Mesenchymal stem cell (in vitro differentiated cells and primary cell): ENCODE measurements at places on chromosomes 11 and 22.

DNA sequence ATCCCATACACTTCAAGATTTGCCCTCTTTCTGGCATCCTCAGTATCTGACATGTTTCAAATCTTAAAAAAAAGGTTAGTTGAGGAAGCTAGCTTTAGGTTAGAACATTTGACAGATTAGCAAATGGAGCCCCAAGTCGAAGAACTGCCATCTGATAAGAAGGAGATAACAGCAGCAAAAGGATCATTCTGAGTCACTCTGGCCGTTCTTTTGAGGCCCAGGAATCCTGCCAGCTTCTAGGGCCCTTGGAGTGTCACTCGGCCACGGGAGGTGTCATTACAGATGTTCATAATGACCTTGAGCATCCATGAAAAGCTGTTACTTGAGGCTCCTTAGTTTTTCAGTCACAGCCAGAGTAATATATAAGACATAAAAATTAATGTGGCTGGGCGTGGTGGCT lies 132.1 kb upstream of the RASSF10 start:
- peaks cover 5% of the 10 kb centered on the region for H3K4me1 ChIP-seq
- DNase-seq = peak; percentile 22
- H3K27ac ChIP-seq = no peak overlapping the region
- peaks cover 31% of the 10 kb centered on the region for H3K36me3 ChIP-seq
- no peak overlapping the region for H3K4me3 ChIP-seq

DNA sequence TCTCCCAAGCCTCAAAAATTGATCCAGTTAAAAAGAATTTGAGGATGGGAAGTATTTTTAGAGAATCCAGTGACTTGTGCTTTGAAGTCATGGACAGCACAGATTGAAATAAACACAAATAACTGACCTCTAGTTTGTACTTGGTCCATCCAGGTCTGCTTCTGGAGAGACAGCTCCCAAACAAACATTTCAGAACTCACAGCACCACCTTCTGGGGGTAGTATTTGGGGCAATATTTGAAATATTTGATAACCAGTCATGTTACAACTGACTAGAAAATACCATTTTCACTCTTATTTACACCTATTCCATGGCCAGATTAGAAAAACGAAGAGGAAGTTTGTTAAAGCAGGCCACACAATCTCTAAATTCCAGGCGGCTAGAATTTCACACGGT lies 56.2 kb downstream of the CTSC start:
- no peaks in the 10 kb centered on the region for H3K27me3 ChIP-seq
- H3K4me3 ChIP-seq = no peak overlapping the region
- H3K4me1 ChIP-seq = no peaks in the 10 kb centered on the region
- no peaks in the 10 kb centered on the region for H3K36me3 ChIP-seq
- DNase-seq = no peak

DNA sequence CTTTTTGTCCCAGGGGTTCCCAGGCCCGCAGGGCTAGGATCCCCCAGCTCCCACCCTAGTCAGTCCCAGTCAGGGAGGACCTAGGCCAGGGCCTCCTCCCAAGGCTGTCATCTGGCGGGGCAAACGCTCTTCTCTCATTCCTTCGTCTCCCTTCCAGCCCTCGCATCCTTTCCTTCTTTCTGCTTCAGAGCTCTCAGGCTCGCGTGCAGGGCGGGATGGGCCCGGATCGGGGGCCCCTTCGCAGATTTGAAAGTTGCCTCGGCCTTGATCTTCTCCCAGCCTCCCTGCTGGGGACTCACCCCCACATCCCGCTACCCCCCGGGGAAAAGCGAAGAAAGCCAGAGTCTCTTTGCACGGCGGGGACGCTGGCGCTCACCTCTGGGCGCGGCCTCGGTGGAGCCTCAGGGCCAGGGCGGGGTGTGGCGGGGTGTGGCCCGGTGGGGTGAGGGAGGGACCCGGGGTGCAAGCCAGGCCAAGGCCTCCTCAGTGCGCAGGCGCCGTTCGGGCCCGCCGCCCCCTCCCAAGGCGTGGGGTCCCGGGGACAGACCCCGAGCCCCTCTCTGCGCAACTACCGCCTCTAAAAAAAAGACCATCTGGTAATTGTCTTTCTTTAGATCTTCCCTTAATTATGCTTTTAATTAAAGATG lies 14.8 kb upstream of the PAX6 start:
- no peak for DNase-seq
- peaks cover 8% of the 10 kb centered on the region for H3K4me1 ChIP-seq
- no peak overlapping the region for H3K27ac ChIP-seq

DNA sequence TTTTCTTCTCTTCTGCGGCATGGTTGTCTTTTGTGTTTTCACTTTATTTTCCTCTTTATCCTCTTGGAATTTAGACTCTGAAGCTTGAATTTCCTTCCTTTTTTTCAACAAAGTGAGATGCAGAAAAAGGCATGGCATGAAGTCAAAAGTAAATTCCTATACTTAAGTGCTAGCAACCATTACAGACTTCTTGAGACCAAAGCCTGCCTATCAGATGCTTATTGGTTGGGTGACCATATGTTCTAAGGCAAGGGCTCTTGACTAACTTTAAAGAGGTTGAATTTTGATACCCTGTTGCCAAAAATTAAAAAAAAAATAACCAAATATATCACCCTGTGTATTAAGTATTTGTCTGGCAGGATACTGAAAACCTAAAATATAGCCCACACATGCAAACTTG lies 237.4 kb downstream of the TMEM135 start:
- no peaks in the 10 kb centered on the region for H3K36me3 ChIP-seq
- no peak overlapping the region for H3K27ac ChIP-seq
- no peak overlapping the region for H3K4me3 ChIP-seq
- no peaks in the 10 kb centered on the region for H3K27me3 ChIP-seq

DNA sequence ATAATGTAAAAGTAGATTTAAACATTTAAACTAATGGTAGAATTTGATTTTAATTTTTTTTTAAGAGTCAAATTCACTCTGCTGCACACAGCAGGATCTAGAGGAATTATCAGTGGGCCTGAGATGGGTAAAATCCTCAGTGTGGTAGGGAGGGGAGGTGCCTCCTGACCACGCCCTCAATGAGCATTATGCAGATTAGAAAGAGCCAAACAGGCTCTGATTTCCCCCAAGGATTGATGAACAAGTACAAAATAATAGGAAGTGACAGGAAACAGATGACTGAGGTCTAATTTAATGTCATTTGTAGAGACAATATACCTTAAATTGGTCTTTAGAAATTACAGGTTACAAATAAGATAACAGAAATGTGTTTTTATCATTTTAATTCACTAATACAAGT lies 155.2 kb downstream of the DCDC1 start:
- H3K27ac ChIP-seq = no peak overlapping the region
- no peaks in the 10 kb centered on the region for H3K27me3 ChIP-seq
- H3K4me3 ChIP-seq = no peak overlapping the region

GRCh38 chr11:34647532-34647931 lies 26.6 kb downstream of the EHF start:
- H3K4me1 ChIP-seq = peaks cover 12% of the 10 kb centered on the region
- H3K27me3 ChIP-seq = no peaks in the 10 kb centered on the region

GRCh38 chr11:58592760-58593472 lies 14.1 kb downstream of the ZFP91 start:
- H3K36me3 ChIP-seq = peaks cover 23% of the 10 kb centered on the region
- no peak overlapping the region for H3K27ac ChIP-seq
- H3K4me3 ChIP-seq = no peak overlapping the region
- no peaks in the 10 kb centered on the region for H3K27me3 ChIP-seq
- no peak for DNase-seq

DNA sequence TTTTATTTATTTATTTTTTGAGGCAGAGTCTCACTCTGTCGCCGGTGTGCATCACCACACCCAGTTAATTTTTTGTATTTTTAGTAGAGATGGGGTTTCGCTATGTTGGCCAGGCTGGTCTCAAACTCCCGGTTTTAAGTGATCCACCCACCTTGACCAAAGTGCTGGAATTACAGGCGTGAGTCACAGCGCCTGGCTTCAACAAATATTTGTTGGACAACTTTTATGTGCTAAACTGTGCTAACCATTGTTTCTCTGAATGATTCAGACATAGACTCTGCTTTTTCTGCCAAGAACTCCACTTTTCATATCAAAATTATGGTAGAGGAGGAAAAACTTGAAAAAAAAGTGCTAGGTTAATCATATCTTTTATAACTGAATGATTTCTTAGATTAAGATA lies 36.3 kb downstream of the MMP7 start:
- no peaks in the 10 kb centered on the region for H3K36me3 ChIP-seq
- no peak overlapping the region for H3K27ac ChIP-seq
- no peaks in the 10 kb centered on the region for H3K27me3 ChIP-seq
- no peak for DNase-seq
- H3K4me3 ChIP-seq = no peak overlapping the region

DNA sequence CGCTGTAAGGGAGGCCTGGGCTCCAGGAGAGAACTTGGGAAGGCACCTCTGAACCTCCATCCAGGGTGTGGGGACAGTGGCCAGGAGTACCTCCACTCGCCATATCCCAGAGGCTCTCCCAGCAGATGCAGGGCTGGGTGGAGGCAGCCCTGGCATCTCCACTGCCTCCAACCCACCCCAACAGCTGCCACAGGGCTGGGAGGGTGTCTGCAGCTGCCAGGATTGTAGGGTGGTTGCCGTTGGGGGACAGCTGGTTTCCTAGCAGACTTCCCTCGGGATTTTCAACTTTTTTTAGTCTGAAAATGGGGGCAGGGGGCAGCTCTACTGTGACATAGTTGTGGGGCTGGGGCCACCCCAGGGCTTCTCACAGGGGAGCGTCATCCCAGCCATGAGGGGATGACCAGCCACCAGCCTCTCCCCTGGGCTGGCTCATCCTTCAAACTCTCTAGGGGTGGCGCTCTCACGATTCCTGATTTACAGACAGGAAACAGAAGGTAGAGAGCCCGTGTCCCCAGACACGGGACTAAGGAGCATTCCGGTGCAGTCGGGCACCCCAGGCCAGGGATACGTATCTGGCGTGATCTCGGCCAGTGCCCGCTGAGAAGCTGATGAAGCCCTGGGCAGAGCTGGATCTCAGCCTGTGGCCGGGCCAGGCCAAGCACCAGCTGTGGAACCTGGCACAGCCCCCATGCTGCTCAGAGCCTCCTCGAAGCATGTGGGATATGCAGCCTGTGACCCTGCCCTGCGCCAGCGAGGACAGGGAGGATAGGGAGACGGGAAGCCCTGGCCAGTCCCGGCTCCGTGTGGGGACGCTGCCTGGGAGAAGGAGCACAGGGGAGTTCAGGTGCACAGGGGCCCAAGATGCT lies 9.9 kb downstream of the PRR5 start:
- no peaks in the 10 kb centered on the region for H3K36me3 ChIP-seq
- H3K4me1 ChIP-seq = peaks cover 52% of the 10 kb centered on the region
- no peaks in the 10 kb centered on the region for H3K27me3 ChIP-seq
- H3K4me3 ChIP-seq = no peak overlapping the region
- no peak overlapping the region for H3K27ac ChIP-seq

- H3K27me3 ChIP-seq = peaks cover 36% of the 10 kb centered on the region
- no peak for DNase-seq
- H3K27ac ChIP-seq = no peak overlapping the region
- H3K4me3 ChIP-seq = no peak overlapping the region
- no peaks in the 10 kb centered on the region for H3K36me3 ChIP-seq
Observed at GRCh38 chr11:131653260-131653659, 282.8 kb downstream of the NTM start.

- H3K36me3 ChIP-seq = peaks cover 28% of the 10 kb centered on the region
- H3K27ac ChIP-seq = no peak within 1 kb of the TSS
- H3K27me3 ChIP-seq = peaks cover 52% of the 10 kb centered on the region
- no peak for DNase-seq
Observed at GRCh38 chr11:64291262-64291751, at the start of gene KCNK4. Gene KCNK4, plus strand, starts transcription at chr11:64291302. Its CDS starts 1,717 bp downstream, at chr11:64293019.

- H3K27ac ChIP-seq = no peak overlapping the region
- H3K4me1 ChIP-seq = no peaks in the 10 kb centered on the region
- H3K27me3 ChIP-seq = no peaks in the 10 kb centered on the region
- H3K4me3 ChIP-seq = no peak overlapping the region
- no peak for DNase-seq
- H3K36me3 ChIP-seq = no peaks in the 10 kb centered on the region
Observed at GRCh38 chr11:14932447-14932846, 39.7 kb downstream of the CALCA start.

- H3K27me3 ChIP-seq = peaks cover 85% of the 10 kb centered on the region
- no peak for DNase-seq
- H3K4me3 ChIP-seq = no peak overlapping the region
- H3K27ac ChIP-seq = no peak overlapping the region
- H3K4me1 ChIP-seq = no peaks in the 10 kb centered on the region
Observed at GRCh38 chr11:44380009-44380313, 70.0 kb upstream of the ALX4 start.

GRCh38 chr11:114354076-114354475 lies 46.2 kb downstream of the C11orf71 start:
- no peaks in the 10 kb centered on the region for H3K36me3 ChIP-seq
- H3K27me3 ChIP-seq = no peaks in the 10 kb centered on the region
- no peaks in the 10 kb centered on the region for H3K4me1 ChIP-seq
- no peak overlapping the region for H3K4me3 ChIP-seq
- DNase-seq = peak; percentile 37

GRCh38 chr22:43275545-43276317 lies 67.4 kb downstream of the SCUBE1 start:
- peaks cover 13% of the 10 kb centered on the region for H3K4me1 ChIP-seq
- H3K27ac ChIP-seq = no peak overlapping the region
- DNase-seq = peak; percentile 91
- peaks cover 27% of the 10 kb centered on the region for H3K27me3 ChIP-seq
- H3K36me3 ChIP-seq = no peaks in the 10 kb centered on the region

- no peak overlapping the region for H3K27ac ChIP-seq
- no peaks in the 10 kb centered on the region for H3K36me3 ChIP-seq
- peaks cover 74% of the 10 kb centered on the region for H3K27me3 ChIP-seq
- peaks cover 2% of the 10 kb centered on the region for H3K4me1 ChIP-seq
Observed at GRCh38 chr11:119486691-119487259, 63.8 kb upstream of the THY1 start.

DNA sequence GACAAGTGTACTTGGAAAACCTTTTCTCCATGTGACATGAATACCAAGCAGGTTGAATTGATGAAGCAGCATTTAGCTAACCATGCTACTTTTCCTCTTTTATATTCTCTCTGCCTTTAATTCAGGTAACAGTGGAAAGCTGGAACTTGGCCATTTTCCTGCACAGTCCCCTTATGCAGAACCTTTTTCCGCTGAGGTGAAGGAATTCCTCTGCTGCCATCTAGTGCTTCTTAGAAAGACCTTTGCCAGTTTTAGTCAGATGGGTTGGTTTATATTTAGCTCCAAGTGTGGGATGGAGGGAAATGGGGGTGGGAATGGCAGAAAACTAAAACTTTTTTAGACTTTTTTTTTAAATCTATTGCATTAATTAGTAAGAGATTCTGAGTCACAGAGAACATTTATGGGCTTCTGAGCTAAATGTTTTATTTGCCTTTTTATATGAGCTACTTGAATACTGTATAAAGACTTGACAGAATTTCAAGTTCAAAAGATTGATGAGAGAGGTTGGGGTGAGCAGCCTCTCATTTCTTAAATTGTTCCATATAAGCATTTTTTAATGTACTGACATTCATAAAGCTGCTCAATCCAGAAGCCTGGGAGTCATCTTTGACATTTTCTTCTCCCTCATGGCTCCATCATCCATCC lies 153.9 kb upstream of the ZC3H12C start:
- no peak overlapping the region for H3K27ac ChIP-seq
- no peaks in the 10 kb centered on the region for H3K27me3 ChIP-seq
- DNase-seq = peak; percentile 86
- no peaks in the 10 kb centered on the region for H3K36me3 ChIP-seq

- no peak overlapping the region for H3K27ac ChIP-seq
- H3K4me1 ChIP-seq = peaks cover 2% of the 10 kb centered on the region
- no peaks in the 10 kb centered on the region for H3K27me3 ChIP-seq
- DNase-seq = no peak
Observed at GRCh38 chr11:133040289-133040900, 491.9 kb downstream of the OPCML start.

GRCh38 chr11:96082002-96082899 lies 158.3 kb upstream of the MTMR2 start:
- no peaks in the 10 kb centered on the region for H3K27me3 ChIP-seq
- H3K4me3 ChIP-seq = no peak overlapping the region
- peaks cover 15% of the 10 kb centered on the region for H3K36me3 ChIP-seq
- no peak overlapping the region for H3K27ac ChIP-seq

- H3K4me1 ChIP-seq = no peaks in the 10 kb centered on the region
- H3K4me3 ChIP-seq = no peak overlapping the region
- H3K36me3 ChIP-seq = no peaks in the 10 kb centered on the region
- H3K27ac ChIP-seq = no peak overlapping the region
Observed at GRCh38 chr22:30705710-30706651, 11.3 kb downstream of the OSBP2 start.
